ENCODE measurements at places on chromosomes 2 and 18.

DNA sequence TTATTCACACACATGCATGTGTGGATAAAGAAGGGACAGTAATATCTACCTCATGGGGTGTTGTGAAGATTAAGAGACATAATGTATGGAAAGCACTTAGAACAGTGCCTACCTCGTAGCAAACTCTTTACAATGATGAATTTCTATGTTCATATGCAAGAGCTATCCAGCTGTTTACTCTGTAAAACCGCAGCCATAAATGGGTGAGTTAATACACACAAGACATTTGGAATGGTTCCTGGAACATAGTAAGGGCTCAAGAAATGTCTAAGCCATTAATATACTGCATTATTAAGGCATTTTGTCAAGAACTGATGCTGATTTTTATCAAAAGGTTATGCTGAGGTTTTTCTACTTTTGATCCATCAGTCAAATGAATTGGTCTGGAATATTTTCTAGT is 1076.2 kb downstream of the TSN start:
- DNase-seq = no peak

DNA sequence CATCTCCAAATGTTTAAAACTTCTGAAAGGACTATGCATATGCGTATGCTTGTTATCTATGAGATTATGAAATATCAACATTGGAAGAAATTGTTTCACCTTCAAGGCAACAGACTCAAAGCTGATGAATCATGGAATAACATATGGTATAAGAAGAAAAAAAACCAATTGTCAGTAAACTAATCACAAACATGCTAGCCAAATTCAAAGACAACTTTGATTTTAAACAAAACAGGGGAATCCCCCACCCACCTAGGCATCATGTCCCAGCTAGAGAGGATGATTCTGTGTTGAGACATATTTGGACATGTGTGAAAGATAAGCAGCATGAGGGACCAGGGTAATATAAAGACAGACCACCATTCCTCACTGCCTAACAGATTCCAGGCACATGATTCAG is 147.7 kb downstream of the WDPCP start:
- DNase-seq = no peak

DNA sequence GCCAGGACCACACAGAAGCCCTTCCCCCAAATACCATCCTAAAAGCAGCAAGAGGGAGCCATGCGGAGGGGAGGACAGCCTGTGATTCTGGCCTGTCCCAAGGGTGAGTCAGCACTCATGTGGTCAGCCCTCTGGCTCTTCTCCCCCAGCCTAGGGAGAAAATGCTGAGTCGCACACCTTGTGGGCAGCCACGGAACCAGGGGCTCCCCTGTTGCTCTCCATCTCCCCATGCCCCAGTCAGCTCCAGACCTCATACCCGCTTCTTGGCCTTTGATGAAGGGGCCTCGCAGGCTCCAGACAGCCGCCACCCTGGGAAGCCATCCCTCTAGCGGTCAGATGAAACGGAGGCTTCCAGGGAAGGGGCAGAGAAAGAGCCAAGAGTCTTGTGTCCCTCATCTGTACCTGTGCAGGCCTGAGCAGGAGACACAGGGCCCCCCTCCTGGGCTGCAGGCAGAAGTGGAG is 181.3 kb upstream of the SIX2 start:
- DNase-seq = no peak

GRCh38 chr2:101644842-101645383 is 52.6 kb upstream of the MAP4K4 start:
- no peak for DNase-seq

GRCh38 chr2:28093768-28094167 is 203.2 kb downstream of the BABAM2 start:
- no peak for DNase-seq

- no peak for DNase-seq
Observed at GRCh38 chr2:32865399-32866068, 81.2 kb upstream of the LTBP1 start.

GRCh38 chr2:219441451-219442255 is 7.0 kb downstream of the SPEG start:
- no peak for DNase-seq

- no peak for DNase-seq
Observed at GRCh38 chr18:56115071-56116015, 523.0 kb downstream of the TXNL1 start.

DNA sequence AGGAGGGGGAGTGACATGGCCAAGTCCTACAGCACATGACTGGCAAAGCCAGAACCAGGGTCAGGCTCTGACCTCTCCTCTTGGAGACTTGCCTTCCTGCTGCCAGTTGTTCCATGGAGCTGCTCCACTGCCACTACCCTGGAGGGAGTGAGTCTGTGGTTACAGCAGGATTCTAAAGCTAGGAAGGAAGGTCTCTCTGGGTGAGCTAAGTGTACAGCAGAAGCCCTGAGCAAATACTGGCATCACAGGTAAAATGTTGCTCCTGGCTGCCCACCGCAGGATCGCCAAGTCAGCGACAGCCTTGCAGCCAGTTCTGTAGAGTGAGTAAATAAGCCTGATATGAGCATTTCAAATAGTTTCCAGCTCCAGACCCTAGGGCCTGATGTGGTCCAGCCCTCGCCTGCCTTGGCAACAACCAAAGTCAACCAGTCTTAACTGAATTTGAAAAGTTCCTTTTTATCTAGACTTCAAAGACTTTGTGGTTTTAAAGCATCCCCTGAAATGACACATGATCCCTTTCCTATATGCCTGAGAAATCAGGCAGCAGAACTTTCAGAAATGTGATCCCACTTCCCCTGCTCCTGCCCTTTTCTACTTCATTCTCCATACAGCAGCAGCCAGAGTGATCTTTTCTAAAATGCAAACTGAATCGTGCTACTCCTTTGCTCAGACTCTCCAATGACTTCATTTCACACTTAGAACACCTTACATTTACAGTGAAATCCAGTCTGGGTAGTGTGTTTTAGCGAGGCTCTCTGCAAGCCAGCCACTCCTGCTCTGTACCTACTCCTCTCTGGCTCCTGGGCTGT is 114.3 kb downstream of the MGAT5 start:
- no peak for DNase-seq

GRCh38 chr18:26802330-26803200 is 62.9 kb downstream of the AQP4 start:
- DNase-seq = no peak

GRCh38 chr2:101022221-101022620 is 20.1 kb downstream of the RPL31 start:
- no peak for DNase-seq

GRCh38 chr2:1672738-1673137 is 71.6 kb downstream of the PXDN start:
- no peak for DNase-seq

GRCh38 chr2:219302412-219302968 is 6.7 kb downstream of the PTPRN start:
- DNase-seq = no peak

DNA sequence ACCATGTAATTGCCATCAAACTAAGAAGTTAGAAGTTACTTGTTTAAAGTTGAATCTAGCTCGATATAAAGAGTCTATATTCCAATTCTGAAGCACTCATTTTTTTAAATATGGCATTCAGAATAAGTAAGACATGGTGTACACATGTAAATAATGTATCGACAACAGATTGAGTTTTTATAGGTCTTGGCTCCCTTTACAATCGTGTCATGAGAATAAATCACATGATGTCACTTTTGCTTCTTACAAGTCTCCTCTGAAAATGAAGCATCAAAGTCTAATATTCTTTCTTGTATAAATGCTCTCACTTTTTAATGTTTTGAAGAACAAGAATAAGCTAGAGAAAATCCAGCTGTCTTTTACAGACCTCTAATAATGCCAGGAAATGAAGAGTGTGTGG is 33.1 kb downstream of the LRP1B start:
- no peak for DNase-seq

Data from stimulated activated CD8-positive, alpha-beta memory T cell treated with anti-CD3 and anti-CD28 coated beads, Interleukin-4, amount 100 ng/mL, for 1 hour (primary cell).